ENCODE measurements at places on chromosomes 6 and 20. TPM values are rescaled to one million over a fixed set of nuclear protein-coding genes. Genes with fewer than 3 reads are reported as not detected.

GRCh38 chr20:57030611-57031600, 235.5 kb downstream of the BMP7 start:
- peaks cover 15% of the 10 kb centered on the region for H3K4me1 ChIP-seq
- no peaks in the 10 kb centered on the region for H3K36me3 ChIP-seq
- no peak overlapping the region for H3K27ac ChIP-seq
- H3K4me3 ChIP-seq = no peak overlapping the region
- no peaks in the 10 kb centered on the region for H3K27me3 ChIP-seq

SUMO4 gene
- polyA plus RNA-seq = 2.1 TPM

- H3K27ac ChIP-seq = no peak overlapping the region
- H3K36me3 ChIP-seq = no peaks in the 10 kb centered on the region
- H3K4me1 ChIP-seq = no peaks in the 10 kb centered on the region
- H3K4me3 ChIP-seq = no peak overlapping the region
Observed at GRCh38 chr20:60862601-60863000, 389.5 kb upstream of the CDH4 start.

GRCh38 chr20:48959899-48960550, 38.5 kb downstream of the ARFGEF2 start:
- H3K4me1 ChIP-seq = no peaks in the 10 kb centered on the region
- no peak overlapping the region for H3K4me3 ChIP-seq
- no peak overlapping the region for H3K27ac ChIP-seq
- DNase-seq = no peak
- no peaks in the 10 kb centered on the region for H3K27me3 ChIP-seq
- no peaks in the 10 kb centered on the region for H3K36me3 ChIP-seq

DNA sequence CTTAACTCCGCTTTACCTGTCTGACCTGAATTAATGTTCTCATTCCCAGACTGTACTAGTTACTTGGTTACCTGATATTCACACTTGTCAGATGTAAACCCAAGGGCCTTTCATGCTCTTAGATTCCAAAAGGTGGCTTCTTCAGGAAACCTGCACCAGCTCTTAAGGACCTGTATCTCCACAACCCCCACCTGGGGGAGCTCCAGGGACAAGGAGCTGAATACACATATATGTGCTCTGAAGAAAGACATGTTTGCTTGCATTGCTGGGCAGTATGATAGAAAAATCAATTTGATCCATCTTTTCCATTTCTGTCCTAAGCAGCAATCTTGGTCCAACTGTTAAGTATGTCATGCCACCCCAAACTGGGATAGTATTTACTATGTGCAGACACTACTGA, 64.8 kb upstream of the POU3F2 start:
- peak; percentile 65 for DNase-seq
- H3K4me3 ChIP-seq = no peak overlapping the region
- H3K36me3 ChIP-seq = no peaks in the 10 kb centered on the region
- H3K27me3 ChIP-seq = no peaks in the 10 kb centered on the region

DNA sequence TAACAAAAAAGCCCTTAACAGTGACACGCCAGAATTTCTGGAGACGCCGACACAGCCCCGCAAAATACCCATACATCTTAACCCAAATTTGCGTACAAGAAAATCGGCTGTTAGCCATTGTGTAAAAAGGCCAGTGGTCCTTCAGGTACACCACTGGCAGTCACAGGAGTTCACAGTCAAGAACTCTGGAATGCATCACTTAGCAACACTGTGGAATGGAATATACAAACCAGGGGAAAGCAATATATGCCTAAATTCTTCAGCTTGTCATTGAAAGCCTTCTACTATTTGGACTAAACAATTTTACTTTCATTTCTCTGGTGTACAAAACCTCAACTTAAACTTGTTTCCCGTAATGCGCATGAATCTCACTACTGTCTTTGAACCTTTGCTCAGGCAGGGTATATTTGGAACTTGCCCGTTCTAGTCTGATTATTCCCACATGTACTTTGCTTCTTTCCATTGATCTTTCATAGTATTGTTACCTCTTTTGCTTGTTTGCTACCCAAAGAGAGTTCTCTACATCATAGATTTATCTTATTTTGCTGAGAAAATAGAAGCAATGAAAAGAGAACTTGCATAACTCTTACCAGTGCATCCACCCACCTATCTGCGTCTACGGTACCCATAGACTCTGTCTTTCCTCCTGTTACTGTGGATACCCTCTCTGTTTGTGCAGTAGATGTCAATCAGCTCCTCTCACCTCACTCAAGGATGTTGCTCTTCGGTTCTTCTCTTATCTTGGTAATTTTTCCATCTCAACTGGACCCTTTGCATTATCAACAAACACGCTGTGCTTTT, at the start of gene ARMH2:
ARMH2 (minus strand) TSS at position 178 of the 801 bp plus-strand sequence; CDS start at position 118, 60 bp downstream.
- no peaks in the 10 kb centered on the region for H3K27me3 ChIP-seq
- H3K4me3 ChIP-seq = no peak within 1 kb of the TSS
- H3K4me1 ChIP-seq = 0 out of 2 replicates have a peak, but pooled peaks cover 8% of the 10 kb centered on the region
- no peak within 1 kb of the TSS for H3K27ac ChIP-seq
- H3K36me3 ChIP-seq = no peaks in the 10 kb centered on the region
- DNase-seq = no peak

GRCh38 chr6:69790629-69791028, 6.2 kb downstream of the LMBRD1 start:
- no peak overlapping the region for H3K4me3 ChIP-seq
- peaks cover 12% of the 10 kb centered on the region for H3K4me1 ChIP-seq
- no peaks in the 10 kb centered on the region for H3K27me3 ChIP-seq
- H3K27ac ChIP-seq = 0 out of 2 replicates have a peak overlapping the region, but pooled peaks have one; percentile 46

- no peak overlapping the region for H3K27ac ChIP-seq
- H3K4me1 ChIP-seq = 0 out of 2 replicates have a peak, but pooled peaks cover 4% of the 10 kb centered on the region
- no peaks in the 10 kb centered on the region for H3K27me3 ChIP-seq
- peaks cover 15% of the 10 kb centered on the region for H3K36me3 ChIP-seq
Observed at GRCh38 chr6:111581957-111582356, 23.7 kb downstream of the TRAF3IP2 start.

DNA sequence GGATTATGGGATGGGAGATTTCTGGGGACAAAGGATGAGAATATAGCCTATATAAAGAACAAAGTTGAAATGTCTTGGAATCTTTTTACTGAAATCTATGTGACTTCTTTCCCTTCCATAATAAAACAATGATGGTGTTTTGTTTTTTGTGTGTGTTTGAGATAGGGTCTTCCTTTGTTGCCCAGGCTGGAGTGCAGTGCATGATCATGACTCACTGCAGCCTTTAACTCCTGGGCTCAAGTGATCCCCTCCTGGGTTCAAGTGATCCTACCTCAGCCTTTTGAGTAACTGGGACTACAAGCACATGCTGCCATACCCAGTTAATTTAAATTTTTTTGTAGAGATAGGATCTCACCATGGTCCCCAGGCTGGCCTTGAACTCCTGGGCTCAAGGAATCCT, 50.9 kb downstream of the FAM217A start:
- no peak for DNase-seq
- H3K4me1 ChIP-seq = peaks cover 21% of the 10 kb centered on the region
- peaks cover 11% of the 10 kb centered on the region for H3K36me3 ChIP-seq
- no peaks in the 10 kb centered on the region for H3K27me3 ChIP-seq
- no peak overlapping the region for H3K4me3 ChIP-seq

DNA sequence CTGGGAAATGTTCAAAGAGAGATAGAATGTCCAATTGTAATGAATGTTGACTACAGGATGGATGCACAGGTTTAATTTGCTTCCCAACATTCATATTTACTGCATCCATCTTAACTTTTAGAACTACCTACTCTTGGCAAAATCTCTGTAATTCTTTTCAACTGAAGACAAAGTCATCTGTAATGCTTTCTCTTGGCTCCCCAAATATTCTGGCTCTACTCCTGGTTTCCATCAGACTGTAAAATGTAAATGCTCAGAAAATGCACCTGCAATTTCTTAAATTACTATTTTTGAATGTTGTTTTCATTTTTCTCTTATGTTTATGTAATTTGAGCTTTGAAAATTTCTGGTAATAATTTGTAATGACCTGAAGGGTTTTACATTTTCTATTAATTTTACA, 480.8 kb upstream of the IMPG1 start:
- H3K27me3 ChIP-seq = no peaks in the 10 kb centered on the region
- no peak for DNase-seq
- H3K4me3 ChIP-seq = no peak overlapping the region
- no peaks in the 10 kb centered on the region for H3K36me3 ChIP-seq

ELMO2 gene
- polyA plus RNA-seq = 15.1 TPM
